ENCODE measurements at places on chromosomes 1 and 21.

DNA sequence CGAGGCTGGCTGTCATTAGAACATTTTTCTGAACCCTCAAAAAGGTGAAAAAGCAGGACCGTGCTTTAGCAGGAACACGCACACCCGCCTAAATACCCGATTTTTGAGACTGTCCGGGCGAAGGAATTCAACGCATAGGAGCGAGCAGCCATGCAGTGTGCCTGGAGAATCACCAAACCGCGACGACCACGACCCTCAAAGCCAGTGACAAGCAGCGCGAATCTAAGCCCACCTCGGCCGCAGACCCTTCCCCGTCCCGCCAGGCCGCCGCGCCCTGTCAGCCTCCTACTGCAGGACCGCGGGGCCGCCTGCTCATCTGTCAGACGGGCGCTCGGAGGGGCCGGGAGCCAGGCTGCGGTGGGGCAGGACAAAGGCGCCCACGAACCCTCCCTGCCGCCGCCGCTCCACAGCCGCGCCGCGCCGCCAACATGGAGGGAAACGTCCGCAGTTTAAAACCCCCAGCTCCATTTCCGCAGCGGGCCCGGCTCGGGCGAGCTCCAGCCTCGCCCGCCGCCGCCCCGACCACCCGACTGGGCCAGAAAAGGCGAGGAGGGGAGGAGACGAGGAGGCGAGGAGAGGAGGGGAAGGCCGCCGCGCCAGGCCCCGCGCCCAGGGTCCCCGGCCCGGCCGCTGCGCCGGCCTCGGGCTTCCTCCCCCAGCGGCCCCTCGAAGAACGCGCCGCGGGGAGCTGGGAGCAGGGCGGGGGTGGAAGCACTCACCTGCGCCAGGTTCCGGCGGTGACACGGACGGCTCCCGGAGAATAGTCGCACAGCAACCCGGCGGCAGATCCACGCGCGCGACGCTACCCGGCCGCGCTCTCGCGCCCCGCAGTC is at the start of gene LBR:
TSS of gene LBR (minus strand) at position 804 of the 833 bp plus-strand sequence. CDS start 3,963 bp downstream, outside the sequence.
- DNase-seq = no peak

GRCh38 chr1:88800382-88801051 is 90.8 kb downstream of the GTF2B start:
- DNase-seq = no peak

GRCh38 chr1:218692808-218693207 is 347.7 kb downstream of the TGFB2 start:
- DNase-seq = no peak

DNA sequence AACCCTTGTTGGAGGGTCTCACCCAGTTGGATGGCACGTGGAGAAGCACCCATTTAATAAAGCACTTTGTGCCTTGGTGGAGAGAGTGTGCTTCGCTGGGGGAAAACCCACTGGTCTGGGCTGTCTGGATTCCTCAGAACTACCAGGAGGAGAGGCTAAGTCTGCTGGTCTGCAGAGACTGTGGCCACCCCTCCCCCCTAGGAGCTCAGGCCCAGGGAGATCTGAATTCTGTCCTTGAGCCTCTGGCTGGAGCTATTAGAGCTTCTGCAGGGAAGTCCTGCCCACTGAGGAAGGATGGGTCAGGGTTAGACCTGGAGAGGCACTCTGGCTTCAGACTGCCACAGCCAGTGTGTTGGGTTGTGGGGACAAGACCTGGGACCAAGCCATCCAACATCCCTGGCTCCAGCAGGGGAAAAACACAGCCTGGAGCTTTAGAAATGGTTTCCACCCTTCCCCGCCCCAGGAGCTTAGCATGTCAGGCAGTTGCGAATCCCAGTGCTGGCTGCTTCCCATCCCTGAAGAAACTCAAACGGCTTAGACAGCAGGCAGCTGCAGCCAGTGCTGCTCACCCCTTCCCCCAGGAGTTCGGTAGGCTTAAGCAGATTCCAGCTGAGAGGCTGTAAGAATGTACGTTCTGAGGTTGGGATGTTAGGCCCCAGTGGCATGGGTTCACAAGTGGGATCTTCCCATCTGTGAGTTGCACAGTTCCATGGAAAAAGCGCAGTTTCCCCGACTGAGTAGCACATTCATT is 288.3 kb downstream of the TGFB2 start:
- DNase-seq = no peak

- DNase-seq = no peak
Measured at GRCh38 chr1:81654147-81654546, 146.6 kb upstream of the ADGRL2 start.
